ENCODE measurements at places on chromosomes 1 and 21.

GRCh38 chr1:21641967-21642739 is 27.0 kb downstream of the RAP1GAP start:
- DNase-seq = no peak

DNA sequence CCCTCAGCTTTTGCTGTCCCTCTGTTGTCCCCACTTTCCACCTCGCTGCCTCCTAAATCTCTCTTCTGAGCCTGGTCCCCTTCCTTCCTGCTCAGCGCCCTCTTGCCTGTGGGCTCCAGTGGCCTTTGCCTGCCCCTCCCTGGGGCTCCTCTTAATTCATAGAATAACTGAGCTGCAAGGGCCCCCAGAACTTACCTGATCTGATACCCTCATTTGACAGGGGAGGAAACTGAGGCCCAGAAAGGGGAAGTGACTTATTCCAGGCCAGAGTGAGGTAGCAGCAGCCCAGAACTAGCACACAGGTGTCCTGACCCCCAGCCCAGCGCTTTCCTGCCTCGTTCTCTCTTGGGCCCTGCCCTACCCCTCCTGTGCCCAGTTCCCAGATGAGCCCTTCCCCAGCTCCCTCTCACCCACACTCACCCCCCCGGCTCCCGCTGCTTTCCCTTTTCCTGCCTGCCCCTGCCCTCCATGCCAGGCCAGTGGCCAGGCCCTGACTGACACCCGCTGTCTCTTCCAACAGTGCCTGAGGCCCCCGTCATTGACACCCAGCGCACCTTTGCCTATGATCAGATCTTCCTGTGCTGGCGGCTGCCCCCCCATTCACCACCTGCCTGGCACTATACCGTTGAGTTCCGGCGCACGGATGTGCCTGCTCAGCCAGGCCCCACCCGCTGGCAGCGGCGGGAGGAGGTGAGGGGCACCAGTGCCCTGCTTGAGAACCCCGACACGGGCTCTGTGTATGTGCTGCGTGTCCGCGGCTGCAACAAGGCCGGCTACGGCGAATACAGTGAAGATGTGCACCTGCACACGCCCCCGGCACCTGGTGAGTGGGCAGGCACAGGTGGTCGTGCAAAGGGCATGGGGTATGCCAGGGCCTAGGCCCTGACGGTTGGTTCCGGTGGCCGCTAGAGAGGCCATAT is 5.7 kb downstream of the TRIM46 start:
- DNase-seq = no peak

DNA sequence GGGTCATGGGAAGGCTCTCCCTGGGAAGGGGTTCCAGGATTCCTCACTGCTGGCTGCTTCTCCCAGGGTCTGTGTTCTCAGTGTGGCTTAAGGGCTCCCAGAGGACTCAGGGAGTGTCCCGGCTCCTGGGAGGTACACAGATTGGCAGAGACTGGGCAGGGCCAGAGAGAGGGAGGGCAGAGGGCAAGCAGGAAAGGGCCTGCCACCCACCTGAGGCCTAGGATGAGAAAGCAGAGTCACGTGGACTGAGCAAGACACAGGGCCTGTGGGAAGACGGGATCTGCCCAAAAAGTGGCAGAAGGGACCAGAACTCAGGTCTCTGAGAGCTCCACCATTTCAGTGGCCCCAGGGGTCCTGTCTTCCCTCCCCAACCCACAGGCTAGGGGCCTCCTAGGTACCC is 871 bp downstream of the SLFNL1 start:
- no peak for DNase-seq

DNA sequence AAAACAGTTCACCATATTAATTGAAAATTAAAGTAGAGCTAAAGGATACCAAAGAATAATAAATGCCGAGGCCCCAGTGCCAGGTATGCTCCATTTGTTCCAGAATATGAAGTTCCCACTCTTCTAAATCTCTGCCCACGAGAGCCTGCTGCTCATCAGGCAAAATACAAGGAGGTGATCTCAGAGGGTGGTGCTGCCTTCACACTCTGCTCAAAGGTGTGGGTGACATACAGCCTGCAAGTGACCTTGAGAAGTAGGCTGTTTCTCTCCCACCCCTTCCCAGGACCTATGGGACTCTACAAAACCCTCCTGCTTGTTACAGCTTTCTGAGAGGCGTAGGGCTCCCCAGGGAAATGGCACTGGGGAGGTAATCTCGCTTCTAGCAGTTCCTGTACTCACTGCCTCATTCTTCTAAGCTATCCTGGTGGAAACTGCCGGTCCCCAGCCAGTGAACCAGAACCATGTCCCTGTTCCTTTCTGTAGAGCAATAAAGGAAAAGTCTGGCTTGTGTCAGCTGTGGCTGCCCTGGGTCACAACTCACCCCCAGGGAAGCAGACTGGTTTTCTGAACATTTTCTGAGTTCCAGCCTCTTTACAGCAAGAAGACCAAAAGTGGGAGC is 26.9 kb upstream of the DPT start:
- no peak for DNase-seq

- no peak for DNase-seq
Observed at GRCh38 chr1:205537386-205538018, 33.0 kb downstream of the CDK18 start.

GRCh38 chr1:34125721-34126380 is 39.2 kb downstream of the CSMD2 start:
- DNase-seq = no peak

DNA sequence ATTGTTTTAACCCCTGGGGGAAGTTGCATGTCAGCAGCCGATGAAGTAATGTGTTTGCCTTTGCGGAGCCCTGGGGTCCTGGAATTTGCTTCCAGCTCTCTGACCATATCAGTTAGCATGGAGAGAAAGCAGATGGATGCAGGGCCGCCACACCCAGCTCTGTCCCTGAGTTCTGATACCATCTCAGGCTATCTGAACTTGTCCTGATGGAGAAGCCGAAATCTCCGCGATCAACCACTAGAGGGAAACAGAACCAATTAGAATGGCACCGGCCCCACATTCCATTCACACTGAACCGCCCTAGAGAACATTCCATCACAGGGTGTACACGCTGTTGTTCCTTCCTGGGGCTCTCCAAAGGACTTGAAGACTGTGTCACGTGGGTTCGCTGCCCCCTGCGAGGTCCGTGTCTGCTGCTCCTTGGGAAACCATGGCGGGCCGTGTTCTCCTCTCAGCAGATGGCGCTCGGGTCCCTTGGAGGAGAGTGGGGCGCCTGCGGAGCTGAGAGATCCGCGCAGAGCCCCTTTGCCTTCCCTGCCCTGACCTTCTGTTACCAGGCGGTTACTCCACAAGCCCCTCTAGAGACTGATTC is 75.4 kb downstream of the ABCA4 start:
- no peak for DNase-seq

DNA sequence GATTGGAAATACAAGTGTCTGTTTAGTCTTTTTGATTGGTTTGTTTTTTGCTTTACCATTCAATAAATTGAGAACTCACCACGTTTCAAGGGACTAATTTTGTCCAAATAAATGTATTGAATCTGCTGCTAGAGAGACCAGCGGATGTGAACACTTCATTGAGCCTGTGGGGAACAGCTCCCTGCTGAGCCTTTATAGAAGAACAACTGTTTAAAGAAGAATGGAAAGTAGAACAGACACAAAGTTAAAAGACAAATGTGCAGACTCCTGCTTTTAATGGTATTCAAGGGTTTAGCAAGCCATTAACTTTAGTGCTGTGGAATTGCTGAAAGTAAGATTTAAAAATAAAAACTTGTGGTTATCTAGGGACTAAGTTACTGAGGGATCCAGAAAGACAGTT is 817.7 kb upstream of the B3GALT2 start:
- DNase-seq = no peak

DNA sequence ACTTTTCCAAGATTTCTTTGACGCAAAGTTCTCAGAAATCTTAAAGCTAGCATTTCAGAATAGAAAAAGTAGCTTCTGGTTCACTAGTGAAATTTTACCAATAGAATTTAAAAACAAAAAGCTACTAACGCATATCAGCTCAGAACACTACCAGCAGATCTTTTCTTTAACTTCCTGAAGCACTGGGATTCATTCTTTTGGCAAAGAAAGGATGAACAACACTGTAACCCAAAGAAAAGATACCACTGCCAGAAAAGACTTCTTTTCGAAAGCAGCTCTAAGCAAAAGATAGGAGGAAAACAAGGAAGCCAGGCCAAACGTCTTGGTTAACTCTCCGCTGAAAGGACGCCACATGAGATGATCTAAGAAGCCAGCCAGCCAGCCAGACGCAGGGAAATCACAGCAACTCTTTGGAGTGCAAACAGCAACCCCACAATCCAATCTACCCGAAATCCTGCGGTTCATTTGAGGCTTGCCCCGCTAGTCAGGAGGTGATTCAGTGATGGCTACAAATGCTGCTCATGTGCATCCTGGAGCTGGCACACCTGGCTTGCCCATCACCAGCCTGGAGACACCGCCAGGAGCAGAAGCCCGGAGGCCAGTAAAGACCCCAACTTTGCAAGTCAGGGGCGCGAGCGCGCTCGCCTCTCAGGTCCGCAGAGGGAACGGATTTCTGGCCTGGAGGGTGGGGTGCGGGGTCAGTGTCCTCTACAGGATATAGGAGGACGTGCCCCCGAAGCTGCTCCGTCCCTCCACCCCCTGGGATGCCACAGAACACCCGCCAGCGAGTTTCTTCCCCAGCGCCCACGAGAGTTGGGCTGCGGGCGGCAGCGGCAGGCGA is 812 bp downstream of the NBPF1 start:
- no peak for DNase-seq

- no peak for DNase-seq
Observed at GRCh38 chr1:189323091-189323490, 1154.6 kb downstream of the BRINP3 start.

DNA sequence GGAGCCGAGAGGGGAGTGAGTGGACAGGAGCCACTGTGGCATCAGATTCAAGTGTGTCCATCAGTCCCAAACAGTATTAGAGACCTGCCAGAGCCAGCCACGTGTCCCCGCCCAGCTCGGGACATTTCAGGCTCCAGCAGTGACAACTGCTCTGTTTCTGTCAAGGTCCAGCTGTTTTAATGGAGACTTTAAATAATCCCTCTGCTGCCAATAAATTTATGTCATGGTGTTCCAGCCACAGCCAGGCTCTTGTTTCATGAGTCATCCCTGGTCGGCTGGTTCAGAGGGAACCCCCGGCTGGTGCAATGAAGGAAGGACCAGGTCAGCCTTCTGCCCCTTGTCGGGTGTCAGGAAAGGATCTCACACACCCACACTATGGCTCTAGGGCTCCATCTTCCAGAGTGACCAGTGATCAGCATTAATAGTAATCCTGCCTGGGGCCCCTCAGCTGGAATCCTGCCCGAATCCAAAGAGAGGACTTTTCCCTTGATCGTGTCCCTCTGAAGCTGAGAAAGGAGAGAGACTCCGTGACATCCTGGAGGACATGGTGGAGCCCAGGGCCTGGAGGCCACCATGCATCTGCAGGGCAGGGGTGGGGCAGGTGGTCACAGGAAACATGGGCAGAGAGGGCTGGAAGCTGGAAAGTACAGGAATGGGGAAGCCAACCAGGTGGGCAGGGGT is 197.3 kb downstream of the MATN1 start:
- DNase-seq = no peak

DNA sequence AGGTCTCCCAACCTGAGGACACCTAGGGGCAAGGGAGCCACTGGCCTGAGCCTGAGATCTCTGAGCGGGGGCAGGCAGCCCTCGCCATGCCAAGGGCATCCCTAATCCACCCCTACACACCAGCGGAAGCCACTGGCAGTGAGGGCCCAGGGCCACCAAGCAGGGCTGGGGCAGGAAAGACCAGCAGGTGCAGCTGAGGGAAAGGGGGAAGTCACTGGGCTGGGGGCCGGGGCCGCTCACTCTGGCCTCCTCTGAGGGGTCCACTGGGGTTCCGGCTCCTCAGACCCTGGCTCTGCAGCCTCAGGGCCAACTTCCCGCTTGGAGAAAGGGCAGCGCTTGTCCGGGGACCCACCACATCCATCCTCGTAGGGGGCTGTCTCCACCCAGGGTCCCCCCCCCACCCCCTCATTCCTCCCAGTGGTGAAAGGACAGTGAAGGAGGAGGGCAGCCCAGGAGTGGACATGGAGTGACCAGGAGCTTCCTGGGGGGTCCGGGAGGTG is 42.5 kb upstream of the ACTRT2 start:
- DNase-seq = no peak

DNA sequence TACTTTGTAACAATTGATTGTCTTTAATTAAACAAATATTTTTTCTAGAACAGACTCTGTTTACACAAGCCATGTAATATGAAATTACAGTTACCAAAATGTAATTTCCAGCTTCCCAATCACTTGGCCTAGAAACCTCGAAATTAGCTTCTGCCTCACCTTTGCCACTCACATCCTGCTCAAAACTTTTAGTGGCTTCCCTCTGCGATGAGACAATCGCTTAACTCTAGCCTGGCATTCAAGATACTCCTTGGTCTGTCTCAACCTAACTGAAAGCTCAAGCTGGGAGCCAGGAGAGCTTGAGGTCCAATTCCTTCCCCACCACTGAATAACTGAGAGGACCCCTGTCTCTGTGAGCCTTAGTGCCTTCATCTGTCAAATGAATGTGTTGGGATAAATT is 42.8 kb downstream of the GFI1 start:
- DNase-seq = no peak

- no peak for DNase-seq
Observed at GRCh38 chr21:39098696-39099200, 84.5 kb downstream of the PSMG1 start.

DNA sequence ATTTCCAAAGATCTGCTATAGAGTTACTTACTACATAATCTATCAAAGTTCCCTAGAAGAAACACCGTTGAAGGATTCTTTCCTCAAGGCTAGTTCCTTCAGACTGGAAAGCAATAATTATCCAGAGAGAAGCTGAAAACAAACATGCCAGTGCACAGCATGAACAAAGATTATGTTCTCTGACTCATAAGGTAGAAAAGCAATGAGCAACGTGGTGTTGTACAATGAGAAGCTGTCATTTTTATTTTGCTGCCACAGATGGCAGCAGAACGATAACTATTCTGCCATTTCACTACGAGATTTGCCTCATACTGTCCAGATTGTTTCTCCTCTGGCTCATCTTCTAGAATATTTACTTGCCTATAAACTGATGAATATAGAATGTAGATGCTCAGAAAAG is 10.7 kb downstream of the EXTL2 start:
- no peak for DNase-seq
